HFFc6 (cell line): ENCODE measurements at places on chromosomes 16 and 17. TPM values are rescaled to one million over a fixed set of nuclear protein-coding genes. Genes with fewer than 3 reads are reported as not detected.

ASGR1 gene
- total RNA-seq = 1.2 and 1.4 TPM in 2 replicates

ALOX12B gene
- not detected in 3 replicates for total RNA-seq

- peaks cover 6% of the 10 kb centered on the region; the same call in 1 of the 2 replicates for H3K27me3 ChIP-seq
- H3K27ac ChIP-seq = no peak overlapping the region
- H3K36me3 ChIP-seq = no peaks in the 10 kb centered on the region
- no peak overlapping the region for H3K4me3 ChIP-seq
Observed at GRCh38 chr17:65527857-65528591, 33.4 kb downstream of the AXIN2 start.

- DNase-seq = no peak
- H3K4me3 ChIP-seq = no peak overlapping the region
- H3K4me1 ChIP-seq = no peaks in the 10 kb centered on the region
- H3K27me3 ChIP-seq = peaks cover 14% of the 10 kb centered on the region
- no peaks in the 10 kb centered on the region for H3K36me3 ChIP-seq
Observed at GRCh38 chr17:6162216-6162615, 92.0 kb downstream of the WSCD1 start.

- H3K27ac ChIP-seq = no peak overlapping the region; the same call in 1 of the 2 replicates
- H3K36me3 ChIP-seq = no peaks in the 10 kb centered on the region
- no peak overlapping the region for H3K4me3 ChIP-seq
- H3K4me1 ChIP-seq = peaks cover 24% of the 10 kb centered on the region
Observed at GRCh38 chr17:50110591-50111349, 15.6 kb downstream of the PDK2 start.
